Lower lobe of right lung (tissue), 2 donors: ENCODE measurements at places on chromosomes 6 and 20. TPM values are rescaled to one million over a fixed set of nuclear protein-coding genes. Genes with fewer than 3 reads are reported as not detected.
A peak's percentile ranks its signal among the peaks of the same experiment; 100 is the strongest.

PRSS16 gene
- 13.4 TPM for total RNA-seq

HLA-DQA1 gene
- total RNA-seq = 144 TPM

EFHC1 gene
- total RNA-seq = 42.2 TPM

CALHM6 gene
- 9.1 TPM for total RNA-seq

PRR18 gene
- 0.59 TPM for total RNA-seq

DNA sequence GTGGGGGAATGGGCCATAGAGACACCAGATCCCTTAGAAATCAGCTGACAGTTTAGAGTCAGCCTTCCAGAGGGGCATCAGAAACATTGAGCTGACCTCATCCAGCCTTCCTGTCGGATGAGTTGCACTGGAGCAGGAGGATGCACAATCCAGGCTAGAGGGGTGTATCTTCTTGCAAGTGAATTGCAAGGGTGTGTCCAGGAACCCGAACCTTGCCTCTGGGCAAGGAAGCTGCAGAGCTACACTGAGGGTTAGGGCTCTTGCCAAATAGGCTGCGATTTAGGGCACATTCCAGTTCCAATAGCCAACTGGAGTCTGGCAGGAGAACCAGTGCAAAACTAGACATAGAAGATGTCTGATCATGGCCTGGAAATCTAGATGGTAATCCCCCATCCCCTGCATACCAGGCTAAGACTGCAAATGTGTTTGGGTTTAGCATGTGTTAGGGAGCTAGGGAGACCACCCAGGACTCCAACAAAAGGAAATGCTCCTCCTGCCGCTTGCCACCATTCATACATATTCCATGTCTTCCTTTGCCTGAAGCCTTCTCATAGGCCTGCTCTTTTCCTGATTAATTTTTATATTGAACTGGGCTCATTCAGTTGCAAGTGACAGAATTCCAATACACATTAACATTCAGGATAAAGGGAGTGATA lies 6.3 kb upstream of the UTRN start:
- peaks cover 8% of the 10 kb centered on the region for H3K4me1 ChIP-seq
- H3K4me3 ChIP-seq = no peak overlapping the region
- no peak for DNase-seq
- H3K27me3 ChIP-seq = no peaks in the 10 kb centered on the region
- H3K27ac ChIP-seq = no peak overlapping the region

- no peaks in the 10 kb centered on the region for H3K27me3 ChIP-seq
- no peaks in the 10 kb centered on the region for H3K36me3 ChIP-seq
- H3K4me3 ChIP-seq = no peak within 1 kb of the TSS
- no peak within 1 kb of the TSS for H3K27ac ChIP-seq
These were observed at the start of gene DEFB113 for GRCh38 chr6:49969605-49970004. DEFB113 (minus strand) TSS chr6:49969625; CDS start chr6:49969625, 0 bp downstream.

DNA sequence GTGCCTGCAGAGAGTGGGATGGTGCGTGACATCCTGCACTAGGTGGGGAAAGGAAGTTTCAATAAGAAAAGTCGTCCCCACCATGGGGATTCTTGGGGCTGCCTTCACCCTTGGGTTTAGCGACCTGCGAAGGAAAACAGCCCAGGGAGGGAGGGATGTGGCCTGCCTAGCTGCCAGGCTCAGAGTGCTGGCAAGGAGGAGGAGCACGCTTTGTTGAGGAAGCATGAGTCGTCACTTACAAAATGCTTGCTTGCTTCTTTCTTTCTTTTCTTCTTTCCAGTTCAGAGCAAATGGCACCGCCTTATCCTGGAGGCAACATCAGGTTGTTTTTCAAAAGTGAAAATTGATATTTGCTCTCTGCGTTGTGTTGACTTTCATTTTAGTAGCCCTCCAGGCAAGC lies 123.2 kb downstream of the TFAP2C start:
- H3K4me1 ChIP-seq = no peaks in the 10 kb centered on the region
- no peak overlapping the region for H3K4me3 ChIP-seq
- peaks cover 28% of the 10 kb centered on the region for H3K27me3 ChIP-seq
- no peak overlapping the region for H3K27ac ChIP-seq
- H3K36me3 ChIP-seq = no peaks in the 10 kb centered on the region
- no peak for DNase-seq

DNA sequence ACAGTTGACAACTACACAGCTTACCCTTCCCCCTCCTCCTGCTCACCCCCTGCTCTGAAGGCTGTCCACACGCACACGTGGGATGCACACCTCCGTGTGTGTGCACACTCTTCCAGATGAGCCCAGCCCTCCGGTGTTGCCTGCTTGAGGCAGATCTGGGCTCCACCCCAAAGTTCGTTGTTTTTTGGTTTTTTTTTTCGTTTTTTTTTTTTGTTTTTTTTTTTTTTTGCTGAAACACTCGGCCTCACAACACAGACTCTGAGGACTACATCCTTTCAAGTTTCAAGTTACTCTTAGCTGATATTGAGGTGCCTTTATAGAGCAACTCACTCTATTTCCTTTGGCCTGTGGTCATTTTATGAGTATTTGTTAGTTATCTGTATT lies 88.2 kb downstream of the RREB1 start:
- no peaks in the 10 kb centered on the region for H3K27me3 ChIP-seq
- DNase-seq = no peak
- peaks cover 34% of the 10 kb centered on the region for H3K36me3 ChIP-seq
- peaks cover 32% of the 10 kb centered on the region for H3K4me1 ChIP-seq

- no peaks in the 10 kb centered on the region for H3K4me1 ChIP-seq
- H3K36me3 ChIP-seq = no peaks in the 10 kb centered on the region
- no peaks in the 10 kb centered on the region for H3K27me3 ChIP-seq
These were observed 54.8 kb downstream of the GPX5 start for GRCh38 chr6:28580475-28580874.

- no peaks in the 10 kb centered on the region for H3K36me3 ChIP-seq
- H3K27ac ChIP-seq = no peak overlapping the region
- no peak overlapping the region for H3K4me3 ChIP-seq
- DNase-seq = peak; percentile 52
- peaks cover 18% of the 10 kb centered on the region for H3K4me1 ChIP-seq
- peaks cover 34% of the 10 kb centered on the region for H3K27me3 ChIP-seq
These were observed 2.1 kb upstream of the TMEM151B start for GRCh38 chr6:44268095-44268628.

GRCh38 chr20:40462566-40462965 lies 226.5 kb downstream of the MAFB start:
- no peak for DNase-seq
- peaks cover 20% of the 10 kb centered on the region for H3K4me1 ChIP-seq
- H3K4me3 ChIP-seq = no peak overlapping the region
- no peak overlapping the region for H3K27ac ChIP-seq
- H3K27me3 ChIP-seq = no peaks in the 10 kb centered on the region

DNA sequence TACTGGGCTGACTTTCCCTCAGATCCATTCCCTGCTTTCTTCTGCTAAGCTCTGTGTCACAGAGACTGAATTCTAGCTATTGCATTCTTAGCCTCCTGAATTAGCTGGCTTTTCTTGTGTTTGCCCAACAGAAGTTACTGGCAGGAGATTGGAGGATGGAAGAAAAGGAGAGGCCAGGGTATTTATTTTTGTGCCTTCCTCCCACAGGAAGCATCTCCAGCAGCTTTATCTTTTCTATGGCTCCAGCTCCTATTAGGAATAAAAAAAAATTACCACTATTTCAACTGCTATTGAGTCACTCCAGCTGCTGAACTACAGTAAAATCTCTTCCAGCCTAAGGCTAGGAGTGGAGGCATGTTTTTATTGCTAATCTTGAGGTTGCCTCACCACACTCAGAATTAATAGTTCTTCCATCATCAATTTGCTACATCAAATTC lies 492.4 kb downstream of the RFPL4B start:
- DNase-seq = no peak
- H3K4me3 ChIP-seq = no peak overlapping the region
